ENCODE measurements at places on chromosomes 6 and 20.

DNA sequence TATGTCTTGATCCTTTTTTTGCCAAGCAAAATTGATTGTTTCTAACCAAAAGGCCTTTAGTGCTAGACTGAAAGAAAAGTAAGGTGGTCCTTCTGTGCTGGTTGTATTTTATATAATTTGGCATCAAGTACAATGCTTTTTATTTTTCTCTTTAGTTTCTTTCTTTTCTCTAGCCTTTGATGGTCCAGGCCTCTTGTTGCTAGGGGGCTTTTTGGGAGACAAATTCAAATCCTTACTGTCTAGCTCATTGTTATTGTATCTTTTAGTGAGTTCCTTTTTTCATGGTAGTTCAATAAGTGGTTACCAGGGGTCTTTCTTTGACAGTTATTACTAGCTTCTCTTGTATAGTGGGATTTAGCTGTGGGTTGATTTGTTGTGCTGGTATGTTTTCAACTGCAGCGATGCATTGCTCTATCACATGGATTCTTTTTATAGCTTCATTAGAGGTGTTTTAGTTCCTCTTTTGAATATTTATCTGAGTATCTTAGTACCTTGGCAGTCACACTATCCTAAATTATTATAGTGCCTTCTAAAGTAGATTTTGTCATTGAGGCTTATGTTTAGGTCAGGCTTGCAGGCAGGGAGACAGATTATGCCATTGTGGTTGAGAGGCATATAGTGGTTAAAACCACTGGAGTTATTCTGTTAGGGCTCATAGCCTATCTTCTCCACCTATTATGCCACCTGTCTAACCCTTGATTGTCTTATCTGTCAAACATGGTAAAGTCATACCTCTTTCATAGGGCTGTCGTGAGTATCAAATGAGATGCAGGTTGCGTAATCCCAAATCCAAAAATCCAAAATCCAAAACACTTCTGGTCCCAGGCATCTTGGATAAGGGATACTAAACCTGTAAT is 49.5 kb downstream of the KCNS1 start:
- DNase-seq = no peak

GRCh38 chr6:47290124-47290834 is 19.4 kb downstream of the TNFRSF21 start:
- no peak for DNase-seq

GRCh38 chr6:25883536-25883935 is 9.5 kb upstream of the SLC17A3 start:
- no peak for DNase-seq

- DNase-seq = peak; percentile 73
These were observed 2.5 kb upstream of the HEY2 start for GRCh38 chr6:125746731-125747588.

- no peak for DNase-seq
These were observed 92.6 kb upstream of the PREP start for GRCh38 chr6:105495515-105495914.
